IPS DF 6.9 (cell line): ENCODE measurements at places on chromosomes 4 and X.
A peak's percentile ranks its signal among the peaks of the same experiment; 100 is the strongest.

GRCh38 chr4:99642725-99643489 is 14.7 kb downstream of the C4orf54 start:
- H3K36me3 ChIP-seq: no peaks in the 10 kb centered on the region
- no peak overlapping the region for H3K27ac ChIP-seq
- H3K4me1 ChIP-seq: peaks cover 4% of the 10 kb centered on the region; the same call in 1 of the 2 replicates
- H3K27me3 ChIP-seq: peaks cover 2% of the 10 kb centered on the region; the same call in 1 of the 2 replicates

DNA sequence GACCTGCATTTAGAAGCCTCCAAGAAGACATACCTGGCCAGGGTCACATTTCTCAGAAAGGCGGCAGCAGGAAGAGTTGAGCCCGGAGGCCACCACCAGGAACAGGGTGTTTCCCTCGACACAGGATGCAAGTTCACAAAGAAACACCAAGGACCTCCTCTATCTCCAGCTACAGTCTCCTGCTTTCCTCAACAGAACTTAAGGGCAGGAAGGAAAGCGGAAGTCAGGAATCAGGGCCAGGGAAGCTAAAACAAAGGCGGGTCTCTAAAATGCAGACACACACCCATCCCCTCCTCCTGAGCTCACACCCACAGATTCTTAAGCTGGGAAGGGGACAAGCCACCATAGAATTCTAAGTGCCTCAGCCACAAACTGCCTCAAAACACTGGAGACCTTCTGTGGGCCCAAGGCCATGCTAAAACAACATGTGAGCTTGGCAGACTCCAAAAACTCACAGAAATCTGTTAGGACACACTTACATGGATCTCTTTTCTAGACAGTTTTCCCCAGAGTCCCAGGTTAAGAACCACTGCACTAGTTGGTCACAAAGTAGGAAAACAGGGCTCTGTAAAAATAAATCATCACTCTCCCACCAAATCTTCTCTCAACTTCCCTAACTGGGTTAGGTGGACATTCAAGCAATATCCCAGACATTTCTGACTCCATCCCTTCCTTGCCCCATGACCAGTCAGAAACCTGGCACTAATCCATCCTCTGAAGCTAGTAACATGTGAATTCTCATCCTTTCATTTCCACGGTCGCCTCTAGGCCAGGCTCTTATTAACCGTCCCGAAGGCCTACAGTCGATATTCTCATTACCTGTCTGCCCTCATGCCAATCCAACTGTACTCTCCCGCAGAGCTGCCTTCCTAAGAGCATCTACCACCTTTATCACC is 163.2 kb downstream of the APBB2 start:
- no peak overlapping the region for H3K27ac ChIP-seq
- H3K27me3 ChIP-seq: no peaks in the 10 kb centered on the region
- no peak for DNase-seq
- no peaks in the 10 kb centered on the region; the same call in 1 of the 2 replicates for H3K4me1 ChIP-seq
- H3K36me3 ChIP-seq: no peaks in the 10 kb centered on the region

GRCh38 chr4:155383541-155383940 is 6.8 kb upstream of the MAP9 start:
- no peaks in the 10 kb centered on the region for H3K27me3 ChIP-seq
- H3K36me3 ChIP-seq: no peaks in the 10 kb centered on the region
- H3K27ac ChIP-seq: no peak overlapping the region
- H3K4me1 ChIP-seq: no peaks in the 10 kb centered on the region
- DNase-seq: no peak

- no peaks in the 10 kb centered on the region; the same call in 1 of the 2 replicates for H3K4me1 ChIP-seq
- H3K4me3 ChIP-seq: no peak overlapping the region
- H3K36me3 ChIP-seq: no peaks in the 10 kb centered on the region
- H3K27ac ChIP-seq: no peak overlapping the region
- no peaks in the 10 kb centered on the region for H3K27me3 ChIP-seq
Observed at GRCh38 chr4:6336166-6336565, 66.5 kb downstream of the WFS1 start.

DNA sequence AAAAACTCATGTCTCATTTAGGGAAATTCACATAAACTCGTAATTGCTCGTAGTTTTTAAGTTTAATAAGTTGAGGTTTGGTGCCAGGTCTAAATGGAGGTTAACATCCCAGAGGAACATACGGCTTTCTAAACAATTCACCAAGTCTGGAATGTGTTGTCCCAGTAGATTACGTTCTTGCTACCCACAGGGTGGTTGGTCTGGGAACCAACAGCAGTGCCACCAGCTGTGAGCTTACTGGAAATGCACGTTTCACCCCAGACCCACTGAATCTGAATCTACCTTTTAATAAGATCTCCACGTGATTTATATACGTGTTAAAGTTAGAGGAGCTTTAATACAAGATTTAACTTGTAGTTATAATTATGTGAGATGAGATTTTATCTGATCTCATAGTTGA is 134.3 kb downstream of the BMPR1B start:
- no peaks in the 10 kb centered on the region for H3K36me3 ChIP-seq
- H3K27me3 ChIP-seq: no peaks in the 10 kb centered on the region
- DNase-seq: no peak
- no peak overlapping the region for H3K27ac ChIP-seq
- no peak overlapping the region for H3K4me3 ChIP-seq

- H3K27ac ChIP-seq: no peak overlapping the region
- DNase-seq: no peak
- no peak overlapping the region for H3K4me3 ChIP-seq
- peaks cover 6% of the 10 kb centered on the region; the same call in 1 of the 2 replicates for H3K4me1 ChIP-seq
- H3K36me3 ChIP-seq: no peaks in the 10 kb centered on the region
- H3K27me3 ChIP-seq: peaks cover 36% of the 10 kb centered on the region
Observed at GRCh38 chr4:185011408-185011807, 6.9 kb upstream of the HELT start.

DNA sequence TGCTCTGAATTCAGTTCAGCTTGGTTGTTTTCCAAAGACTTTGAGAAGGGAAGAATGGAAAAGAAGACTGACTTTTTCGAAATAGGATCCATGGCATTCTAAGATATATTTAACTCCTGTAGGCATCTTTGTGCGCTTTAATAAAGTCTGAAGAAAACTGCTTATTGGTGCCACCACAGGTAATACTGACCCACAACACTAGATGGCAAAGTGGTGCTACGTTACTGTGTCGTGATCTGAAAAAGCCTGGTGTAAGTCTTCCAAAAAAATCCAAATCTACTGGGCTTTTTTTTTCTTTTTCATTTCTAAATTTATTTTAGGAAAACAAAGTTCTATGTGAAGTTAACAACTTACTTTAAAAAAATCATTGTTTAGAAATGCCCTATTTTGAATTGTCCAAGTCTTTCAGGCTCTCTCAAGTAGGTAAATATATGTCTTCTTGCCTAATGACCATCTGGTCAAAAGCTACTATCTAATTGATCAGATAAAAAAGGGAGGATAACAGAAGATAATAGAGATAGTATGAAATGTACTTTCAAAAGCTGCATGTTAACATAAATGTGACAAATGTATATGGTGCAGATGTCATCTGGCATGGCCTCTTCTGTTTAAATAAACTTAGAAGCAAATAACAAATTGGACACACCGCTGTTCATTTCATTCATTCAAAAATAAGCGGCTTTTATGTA is 47.0 kb upstream of the MID1IP1 start:
- H3K4me1 ChIP-seq: peaks cover 2% of the 10 kb centered on the region; the same call in 1 of the 2 replicates
- no peaks in the 10 kb centered on the region for H3K36me3 ChIP-seq
- no peak overlapping the region for H3K4me3 ChIP-seq
- peak; percentile 11 for DNase-seq
- no peaks in the 10 kb centered on the region for H3K27me3 ChIP-seq
- no peak overlapping the region for H3K27ac ChIP-seq

DNA sequence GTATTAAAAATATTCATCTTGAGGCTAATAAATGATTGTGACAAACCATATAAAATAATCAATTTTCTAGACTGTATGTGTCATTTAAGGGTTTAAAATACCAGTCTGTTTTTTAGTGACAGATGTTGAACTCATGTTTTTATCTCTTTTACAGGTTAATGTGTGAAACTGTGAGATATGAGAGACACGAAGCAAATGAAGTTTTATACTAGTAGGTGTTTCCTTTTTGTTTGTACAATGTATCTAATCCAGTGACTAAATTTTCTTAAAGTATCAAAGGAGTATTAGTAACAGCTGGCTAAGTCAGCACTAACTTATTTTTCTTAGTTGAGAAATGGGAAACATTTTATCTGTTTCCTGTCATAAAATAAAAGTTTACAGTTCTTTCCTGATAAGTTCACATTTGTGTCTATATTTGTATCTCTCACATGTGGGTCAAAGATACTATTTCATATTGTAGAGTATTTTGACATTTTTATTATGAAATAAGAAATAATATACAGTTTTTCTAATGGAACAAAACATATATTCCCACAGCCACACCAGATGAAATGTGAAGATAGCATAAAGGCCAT is 90.3 kb downstream of the RAPGEF2 start:
- H3K4me3 ChIP-seq: no peak overlapping the region
- DNase-seq: no peak
- no peaks in the 10 kb centered on the region for H3K27me3 ChIP-seq
- H3K27ac ChIP-seq: no peak overlapping the region

GRCh38 chr4:7973545-7973981 is 33.9 kb upstream of the AFAP1 start:
- no peak for DNase-seq
- no peak overlapping the region for H3K27ac ChIP-seq
- H3K4me3 ChIP-seq: no peak overlapping the region

DNA sequence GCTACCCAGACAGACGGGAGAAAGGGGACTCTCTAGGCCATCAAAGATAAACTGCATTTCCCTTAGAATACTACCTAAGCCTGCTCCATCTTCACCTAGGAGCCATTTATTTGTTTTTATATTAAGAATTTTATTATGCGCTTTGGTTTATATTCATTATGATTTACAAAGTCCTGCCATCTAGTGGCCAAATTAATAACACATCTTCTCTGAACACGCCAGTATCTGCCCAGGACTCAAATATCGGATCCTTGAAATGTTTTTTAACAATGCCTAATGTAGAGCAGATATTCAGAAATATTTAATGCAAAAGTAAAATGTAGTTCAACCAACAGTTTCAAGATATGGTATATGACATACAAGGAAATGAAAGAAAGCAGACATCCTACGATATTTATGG is 20.8 kb upstream of the PRPS2 start:
- no peak overlapping the region for H3K27ac ChIP-seq
- no peaks in the 10 kb centered on the region for H3K27me3 ChIP-seq
- H3K4me3 ChIP-seq: no peak overlapping the region
- H3K36me3 ChIP-seq: no peaks in the 10 kb centered on the region
- no peaks in the 10 kb centered on the region for H3K4me1 ChIP-seq

GRCh38 chrX:151695583-151696340 is 504 bp downstream of the PRRG3 start:
- peak overlapping the region; percentile 76; the same call in 1 of the 2 replicates for H3K4me3 ChIP-seq
- no peaks in the 10 kb centered on the region for H3K27me3 ChIP-seq
- H3K4me1 ChIP-seq: no peaks in the 10 kb centered on the region
- no peak overlapping the region for H3K27ac ChIP-seq
- no peak for DNase-seq

DNA sequence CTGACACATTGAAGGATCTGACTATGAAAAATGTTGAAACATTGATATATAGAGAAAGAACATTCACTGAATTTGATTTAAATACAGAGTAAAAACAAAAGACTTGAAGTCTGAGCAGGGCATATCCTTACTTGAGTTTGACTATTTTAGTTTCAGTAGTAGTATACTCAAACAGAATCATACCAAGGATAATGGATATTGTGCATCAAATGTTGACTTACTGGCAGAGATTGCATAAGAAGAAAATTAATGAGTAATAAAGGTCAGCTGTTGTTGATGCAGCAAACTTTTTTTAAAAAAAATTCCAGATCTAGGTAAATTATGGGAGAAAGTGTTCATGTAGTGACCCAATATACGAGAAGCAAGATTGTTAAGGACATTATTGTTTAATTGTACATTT is 94.5 kb upstream of the APOOL start:
- no peak overlapping the region for H3K27ac ChIP-seq
- H3K4me3 ChIP-seq: no peak overlapping the region
- DNase-seq: no peak
- H3K4me1 ChIP-seq: no peaks in the 10 kb centered on the region
- H3K27me3 ChIP-seq: no peaks in the 10 kb centered on the region

DNA sequence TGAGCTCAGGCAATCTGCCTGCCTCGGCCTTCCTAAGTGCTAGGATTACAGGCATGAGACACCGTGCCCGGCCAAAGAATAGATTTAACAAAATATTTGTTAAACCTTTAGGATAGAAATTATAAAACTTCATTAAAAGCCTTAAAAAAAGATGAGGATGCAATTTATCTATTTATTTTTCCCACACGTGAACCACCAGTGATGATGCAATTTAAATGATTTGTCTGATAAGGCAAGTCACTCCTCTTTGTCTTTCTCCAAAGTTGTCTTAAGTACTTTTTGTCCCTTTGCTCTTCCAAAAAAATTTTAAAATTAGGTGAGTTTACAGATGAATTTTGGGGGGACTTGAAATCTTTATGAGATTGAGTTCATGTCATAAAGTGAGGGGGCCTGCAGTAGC is 58.2 kb downstream of the SLC34A2 start:
- no peak for DNase-seq
- H3K27ac ChIP-seq: no peak overlapping the region
- no peaks in the 10 kb centered on the region for H3K36me3 ChIP-seq
- H3K27me3 ChIP-seq: no peaks in the 10 kb centered on the region

GRCh38 chr4:41390661-41391060 is 133.9 kb downstream of the UCHL1 start:
- H3K4me3 ChIP-seq: no peak overlapping the region
- H3K27me3 ChIP-seq: no peaks in the 10 kb centered on the region
- no peak overlapping the region for H3K27ac ChIP-seq
- peaks cover 2% of the 10 kb centered on the region; the same call in 1 of the 2 replicates for H3K4me1 ChIP-seq
- DNase-seq: no peak
